Mesenteric fat pad (tissue), 1 donor: ENCODE measurements at places on chromosomes 12 and 14.

- no peak for DNase-seq
Measured at GRCh38 chr12:121992059-121992879, 29.4 kb upstream of the BCL7A start.

- DNase-seq, result no peak
Measured at GRCh38 chr14:71248194-71248593, 340.9 kb downstream of the PCNX1 start.

DNA sequence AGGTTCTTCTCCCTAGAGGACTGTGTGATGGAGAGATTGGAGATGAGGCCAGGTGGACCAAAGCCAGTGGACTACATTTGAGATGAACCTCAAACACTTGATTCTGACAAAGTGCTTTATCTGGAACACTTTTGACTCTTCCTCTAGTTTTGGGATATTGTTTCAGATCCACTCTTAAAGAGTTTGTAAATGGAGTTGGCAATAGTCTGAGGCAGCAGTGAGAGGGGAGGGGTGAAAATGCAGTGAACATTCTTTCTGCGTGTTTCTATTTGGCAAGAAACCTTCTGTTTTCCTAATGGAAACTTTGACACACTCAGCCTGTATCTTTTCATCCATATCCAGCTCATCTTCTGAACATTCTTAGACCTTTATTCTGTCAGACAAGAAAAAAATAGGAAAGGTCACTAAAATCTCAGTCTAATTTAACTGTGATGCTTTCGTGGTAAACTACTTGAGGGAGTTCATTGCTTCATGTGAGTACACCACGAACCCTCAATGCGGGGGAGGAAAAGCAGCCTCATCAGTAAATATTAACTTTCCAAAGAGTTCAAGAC is 57.4 kb upstream of the KCNJ8 start:
- DNase-seq, result no peak

- DNase-seq, result no peak
Measured at GRCh38 chr14:66483322-66483721, 2.8 kb upstream of the CCDC196 start.

GRCh38 chr12:202081-202731 is 11.8 kb downstream of the SLC6A12 start:
- DNase-seq, result no peak

GRCh38 chr14:69997849-69998248 is 118.6 kb downstream of the SMOC1 start:
- DNase-seq, result no peak

- no peak for DNase-seq
Measured at GRCh38 chr12:53999559-54000115, 324 bp upstream of the HOXC9 start.
